NCI-H460 (cell line): ENCODE measurements at places on chromosomes 7 and 10.

DNA sequence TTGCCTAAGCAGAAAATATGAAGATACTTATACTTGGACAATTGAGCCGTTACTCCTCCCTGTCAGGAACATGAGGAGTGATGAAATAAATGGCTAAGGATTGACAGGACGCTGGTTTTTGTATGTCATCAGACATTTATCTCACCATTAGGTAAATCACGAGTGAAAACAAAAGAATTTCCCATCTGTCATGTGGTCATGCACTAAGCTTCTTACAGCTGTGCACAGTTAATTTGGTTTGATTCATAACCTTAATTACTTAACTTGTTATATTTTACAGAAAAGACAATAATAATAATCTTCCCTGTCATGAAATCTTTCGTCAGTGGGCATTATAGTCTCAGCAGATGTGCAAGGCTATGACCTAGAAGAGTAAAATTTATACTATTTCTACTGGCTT is 266.5 kb downstream of the HGF start:
- no peak for DNase-seq

DNA sequence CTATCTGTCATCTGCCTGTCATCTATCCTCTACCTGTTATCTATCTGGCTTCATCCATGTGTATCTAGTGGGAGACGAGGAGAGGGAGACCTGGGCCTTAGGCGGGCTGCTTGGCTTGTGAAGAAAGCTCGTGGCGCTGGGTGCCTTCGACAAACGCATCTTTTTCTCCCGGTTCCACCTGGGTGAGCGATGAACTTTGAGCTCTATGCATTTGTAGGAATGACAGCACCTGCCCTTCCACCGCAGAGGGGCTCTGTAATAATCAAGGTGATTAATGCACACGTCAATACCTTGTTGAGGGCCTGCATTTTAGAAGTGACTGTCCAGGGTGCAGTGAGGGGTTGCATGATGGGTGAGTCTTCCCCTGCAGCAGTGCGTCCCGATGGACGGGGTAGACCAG is 2.6 kb upstream of the VIPR2 start:
- DNase-seq = no peak

DNA sequence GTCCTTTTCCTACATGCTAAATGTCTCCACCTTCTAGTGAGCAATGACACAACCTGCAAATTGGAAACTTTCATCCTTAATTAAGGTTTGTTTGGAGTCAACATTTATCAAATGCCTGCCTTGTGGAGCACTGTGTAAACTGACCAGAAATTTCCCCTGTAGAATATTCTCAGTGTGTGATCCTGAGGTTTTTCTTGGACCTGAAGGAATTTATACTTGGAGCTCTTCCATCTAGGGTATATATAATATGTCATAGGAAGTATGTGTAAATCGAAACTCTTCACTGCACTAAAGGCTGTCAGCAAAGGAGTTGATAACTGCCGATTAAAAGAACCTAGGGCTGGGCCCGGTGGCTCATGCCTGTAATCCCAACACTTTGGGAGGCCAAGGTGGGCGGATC is 152.4 kb downstream of the NSUN6 start:
- DNase-seq = no peak

DNA sequence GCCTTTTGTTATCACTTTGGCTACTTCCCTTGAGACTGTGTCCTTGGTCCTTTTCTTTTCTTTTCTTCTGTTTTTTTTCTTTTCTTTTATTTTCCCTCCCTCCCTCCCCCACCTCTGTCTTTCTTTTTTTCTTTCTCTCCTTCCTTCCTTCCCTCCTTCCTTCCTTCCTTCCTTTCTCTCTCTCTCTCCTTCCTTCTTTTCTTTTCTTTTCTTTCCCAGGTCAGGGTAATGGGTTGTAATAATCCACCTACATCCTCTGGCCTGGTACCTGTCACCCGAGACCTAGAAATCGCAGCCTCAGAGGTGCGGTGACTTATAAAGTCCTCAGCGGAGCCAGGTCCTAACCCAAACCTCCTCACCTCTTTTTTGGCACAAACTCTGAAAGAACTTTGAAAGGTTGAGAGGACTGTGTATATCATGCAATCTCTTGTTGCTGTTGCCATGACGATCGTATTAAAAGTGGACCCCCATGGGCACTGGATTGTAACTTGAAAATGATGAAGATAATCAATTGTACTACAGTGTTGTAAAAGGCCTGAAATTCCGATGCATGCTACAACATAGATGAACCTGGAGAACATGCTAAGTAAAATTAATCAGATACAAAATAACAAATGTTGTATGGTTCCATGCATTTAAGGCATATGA is 140.7 kb upstream of the AGK start:
- DNase-seq = no peak

GRCh38 chr7:80540836-80541235 is 29.0 kb upstream of the GNAT3 start:
- DNase-seq = no peak
